ENCODE measurements at places on chromosomes 5 and 9.

GRCh38 chr9:107969141-107969540, 479.6 kb upstream of the KLF4 start:
- DNase-seq = no peak

- DNase-seq = no peak
Observed at GRCh38 chr5:173771121-173771724, 116.9 kb upstream of the CPEB4 start.

DNA sequence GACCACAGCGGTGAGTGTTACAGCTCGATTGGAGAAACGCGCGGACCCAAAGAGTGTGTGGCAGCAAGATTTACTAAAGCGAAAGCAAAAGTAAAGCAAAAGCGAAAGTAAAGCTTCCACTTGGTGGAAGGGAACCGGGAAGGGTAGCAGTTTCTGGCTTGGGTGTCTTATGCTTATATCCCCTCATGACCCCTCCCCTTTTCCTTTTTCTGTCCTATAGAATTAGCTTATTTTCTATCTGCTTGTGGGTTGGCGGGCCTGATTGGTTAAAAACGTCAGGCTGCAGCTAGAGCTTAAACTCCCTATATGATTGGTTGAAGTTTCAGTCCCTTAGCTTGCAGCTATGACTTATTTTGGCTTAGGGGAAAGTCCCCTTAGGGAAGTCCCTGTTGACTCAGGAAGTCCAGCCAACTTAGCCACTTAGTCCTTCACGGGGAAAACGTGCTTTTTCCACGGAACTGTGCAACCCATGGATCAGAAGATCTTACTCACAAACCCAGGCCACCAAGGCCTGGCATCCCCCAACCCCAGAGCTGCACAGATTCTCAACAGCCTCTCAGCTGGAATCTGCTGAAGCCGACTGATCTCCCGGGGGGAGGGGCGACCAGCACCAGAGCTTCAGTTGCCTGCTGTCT, 114.2 kb upstream of the ADAMTS16 start:
- DNase-seq = no peak

- no peak for DNase-seq
Observed at GRCh38 chr5:156327296-156327695, 332 bp downstream of the SGCD start.

DNA sequence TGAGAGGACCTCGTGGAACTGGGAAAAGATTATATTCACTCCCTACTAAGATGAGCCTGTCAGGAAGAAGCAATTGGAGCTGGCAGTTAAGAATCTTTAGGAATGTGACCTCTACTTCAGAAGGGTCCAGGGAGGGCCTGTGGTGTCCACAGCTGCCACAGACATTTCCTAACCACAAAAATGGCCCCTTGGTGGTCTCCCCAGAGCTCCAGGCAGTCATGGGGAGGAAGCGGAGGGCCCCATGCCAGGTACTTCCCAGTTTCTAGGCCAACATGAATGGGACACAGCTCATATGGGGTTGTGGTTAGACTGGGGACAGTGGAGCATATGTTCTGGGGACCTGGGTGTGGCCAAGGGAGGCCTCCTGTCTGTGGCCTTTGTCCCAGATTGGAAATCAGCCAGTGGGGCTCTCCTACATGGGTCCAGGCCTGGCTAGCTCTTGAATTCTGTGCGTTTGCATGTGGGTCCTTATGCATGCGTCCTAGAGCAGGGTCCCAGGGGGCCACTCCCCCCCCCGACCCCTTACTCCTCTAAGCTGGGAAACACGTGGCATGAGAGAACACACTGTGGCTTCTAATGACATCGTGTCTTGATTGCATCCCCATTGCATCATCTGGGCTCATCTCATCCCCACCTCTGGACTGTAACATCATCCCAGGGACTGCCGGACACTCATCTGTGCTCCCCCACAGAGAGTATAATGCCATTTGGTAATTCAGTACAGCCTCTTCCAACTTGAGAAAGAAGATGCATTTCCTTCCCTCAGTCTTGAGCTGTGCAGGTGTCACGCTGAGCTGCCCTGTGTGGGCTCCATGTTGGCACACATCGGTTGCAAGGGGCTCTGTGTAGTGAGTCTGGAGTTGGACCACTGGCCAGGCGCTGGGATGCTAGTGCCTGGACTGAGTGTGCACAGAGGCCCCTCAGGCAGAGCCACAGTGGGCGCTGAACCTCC, 31.3 kb downstream of the IRF1 start:
- no peak for DNase-seq

DNA sequence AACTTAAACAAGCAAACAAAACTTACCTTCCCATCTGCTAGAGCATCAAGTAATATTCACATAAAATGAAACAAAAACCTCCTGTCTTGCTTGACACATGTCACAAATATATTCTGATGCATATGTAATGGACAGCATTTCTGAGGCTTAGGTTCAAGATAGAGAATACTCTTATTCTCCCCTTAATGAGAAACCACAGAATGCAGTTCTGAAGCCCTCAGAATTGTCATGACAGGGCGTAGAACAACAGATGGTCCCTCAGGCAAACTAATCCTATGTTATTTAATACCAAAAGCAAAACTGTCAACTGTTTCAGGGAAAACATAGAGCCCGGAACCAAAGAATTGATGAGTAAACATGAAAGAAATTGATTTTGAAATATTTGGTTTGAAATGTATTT, 229.9 kb upstream of the RIOK2 start:
- DNase-seq = no peak

GRCh38 chr5:140322751-140323731, 20.1 kb upstream of the PFDN1 start:
- peak; percentile 33 for DNase-seq

DNA sequence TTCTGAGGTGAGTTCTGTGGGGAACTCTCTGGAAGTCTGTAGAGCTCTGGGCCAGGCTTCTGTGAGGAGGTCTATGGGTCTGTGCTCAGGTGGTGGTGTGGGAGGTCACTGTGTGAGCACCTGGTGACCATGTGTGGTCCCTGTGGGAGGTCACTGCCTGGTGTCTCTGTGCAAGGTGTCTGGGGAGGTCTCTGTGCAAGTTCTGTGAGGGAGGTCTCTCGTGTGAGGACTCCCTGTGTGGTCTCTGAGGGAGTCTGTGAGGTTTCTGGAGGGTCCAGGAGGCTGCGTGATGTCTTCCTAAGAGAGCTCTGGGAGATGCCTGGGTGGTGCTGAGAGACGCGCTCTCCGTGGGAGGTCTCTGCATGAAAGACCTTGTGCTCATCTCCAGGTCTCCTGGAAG, 6.0 kb upstream of the SPATA31E1 start:
- no peak for DNase-seq

DNA sequence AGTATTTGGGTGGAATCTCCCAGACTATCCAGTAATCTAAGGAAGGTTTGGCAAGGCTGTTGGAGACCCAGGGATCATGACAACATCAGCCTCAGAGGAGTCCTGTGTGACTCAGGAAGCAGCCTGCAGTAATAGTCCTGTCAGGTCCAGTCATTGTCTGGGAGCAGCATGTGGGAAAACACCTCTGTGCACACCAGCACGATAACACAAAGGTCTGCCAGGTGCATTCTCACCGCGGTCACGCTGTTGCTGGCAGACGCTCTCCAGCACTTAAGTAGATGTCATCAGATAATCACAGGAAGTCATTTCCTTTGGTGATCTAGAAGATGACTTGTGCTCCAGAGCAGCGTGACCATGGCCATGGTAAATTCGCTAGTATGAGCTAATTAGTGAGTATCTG, 99.2 kb upstream of the IQGAP2 start:
- no peak for DNase-seq

GRCh38 chr5:143636931-143637528, 174.9 kb upstream of the HMHB1 start:
- DNase-seq = no peak

- DNase-seq = no peak
Observed at GRCh38 chr9:71895955-71896354, 15.0 kb downstream of the ABHD17B start.

DNA sequence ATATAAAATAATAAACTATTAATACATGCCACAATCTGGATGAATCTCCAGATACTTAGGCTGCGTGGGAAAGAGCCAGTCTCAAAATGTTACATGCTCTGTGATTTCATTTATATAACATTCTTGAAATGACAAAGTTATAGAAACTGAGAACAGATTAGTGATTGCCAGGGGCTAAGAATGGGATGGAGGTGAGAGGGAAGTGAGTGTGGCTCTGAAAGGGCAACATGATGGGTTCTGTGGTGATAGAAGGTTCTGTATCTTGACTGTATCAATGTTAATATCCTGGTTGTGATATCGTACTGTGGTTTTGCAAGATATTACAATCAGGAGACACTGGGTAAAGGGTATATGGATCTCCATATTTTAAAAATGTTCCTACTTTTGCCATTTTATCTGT, 50.7 kb downstream of the SPEF2 start:
- no peak for DNase-seq

DNA sequence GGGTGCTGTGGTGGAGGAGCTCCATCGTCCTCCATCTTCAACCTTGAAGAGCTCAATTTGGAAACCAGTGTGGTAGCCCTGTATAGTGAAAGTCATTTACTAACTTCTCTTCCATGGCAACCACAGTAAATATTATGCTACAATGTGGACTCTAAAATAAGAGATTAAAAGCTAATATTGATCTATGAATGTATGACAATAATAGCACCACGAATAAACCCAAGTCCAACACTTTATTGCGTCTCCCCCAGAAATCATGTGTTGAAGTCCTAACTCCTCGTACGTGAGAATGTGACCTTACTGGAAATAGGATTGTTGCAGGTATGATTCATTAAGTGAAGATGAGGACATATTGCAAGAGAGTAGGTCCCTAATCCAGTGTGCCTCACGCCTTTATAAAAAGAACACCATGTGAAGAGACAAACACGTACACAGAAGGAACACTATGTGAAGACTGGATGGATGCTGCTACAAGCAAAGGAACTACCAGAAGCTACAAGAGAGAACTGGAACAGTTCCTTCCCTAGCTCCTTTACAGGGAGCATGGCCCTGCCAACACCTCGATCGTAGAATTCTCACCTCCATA, 276.2 kb downstream of the PDE4D start:
- DNase-seq = no peak

DNA sequence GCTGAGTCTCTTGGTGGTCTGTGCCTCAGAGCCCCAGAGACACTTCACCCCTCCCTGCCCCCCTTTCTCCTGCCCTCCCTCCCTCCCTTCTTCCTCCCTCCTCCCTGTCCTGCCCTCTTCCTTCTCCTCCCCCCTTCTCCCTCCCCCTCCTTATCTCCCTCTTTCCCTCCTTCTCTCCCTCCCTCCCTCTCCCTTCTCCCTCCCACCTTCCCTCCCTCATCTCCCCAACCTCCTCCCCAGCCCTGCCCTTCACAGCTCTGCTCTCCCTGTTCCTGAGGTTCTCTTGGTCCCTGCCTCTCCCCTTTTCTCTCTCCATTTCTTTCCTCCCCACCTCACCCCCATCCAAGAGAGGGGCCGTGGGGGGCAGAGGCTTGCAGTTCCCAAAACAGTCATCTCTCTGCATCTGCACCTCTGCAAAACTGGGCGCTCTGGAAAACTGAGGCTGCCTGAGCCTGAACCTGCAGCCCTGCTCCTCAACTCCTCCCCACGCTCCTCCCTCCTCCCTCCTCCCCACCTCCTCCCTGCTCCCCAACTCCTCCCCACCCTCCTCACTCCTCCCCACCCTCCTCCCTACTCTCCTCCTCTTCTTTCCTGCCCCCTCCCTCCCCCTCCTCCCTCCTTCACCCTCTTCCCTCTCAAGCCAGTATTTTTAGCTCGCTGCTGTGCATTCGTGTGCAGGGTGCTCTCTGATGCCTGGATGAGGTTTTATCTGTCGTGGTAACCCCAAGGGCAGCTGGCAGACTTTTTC, 219.1 kb downstream of the C9orf50 start:
- no peak for DNase-seq

GRCh38 chr9:111525056-111525977, at the start of gene ZNF483:
Gene ZNF483, plus strand, starts transcription at chr9:111525179. Its CDS starts 2,217 bp downstream, at chr9:111527396.
- DNase-seq = peak; percentile 94
